Stimulated activated CD4-positive, alpha-beta T cell treated with anti-CD3 and anti-CD28 coated beads, Interleukin-2, amount 100 ng/mL, for 24 hours (primary cell): ENCODE measurements at places on chromosomes 12 and 14.

DNA sequence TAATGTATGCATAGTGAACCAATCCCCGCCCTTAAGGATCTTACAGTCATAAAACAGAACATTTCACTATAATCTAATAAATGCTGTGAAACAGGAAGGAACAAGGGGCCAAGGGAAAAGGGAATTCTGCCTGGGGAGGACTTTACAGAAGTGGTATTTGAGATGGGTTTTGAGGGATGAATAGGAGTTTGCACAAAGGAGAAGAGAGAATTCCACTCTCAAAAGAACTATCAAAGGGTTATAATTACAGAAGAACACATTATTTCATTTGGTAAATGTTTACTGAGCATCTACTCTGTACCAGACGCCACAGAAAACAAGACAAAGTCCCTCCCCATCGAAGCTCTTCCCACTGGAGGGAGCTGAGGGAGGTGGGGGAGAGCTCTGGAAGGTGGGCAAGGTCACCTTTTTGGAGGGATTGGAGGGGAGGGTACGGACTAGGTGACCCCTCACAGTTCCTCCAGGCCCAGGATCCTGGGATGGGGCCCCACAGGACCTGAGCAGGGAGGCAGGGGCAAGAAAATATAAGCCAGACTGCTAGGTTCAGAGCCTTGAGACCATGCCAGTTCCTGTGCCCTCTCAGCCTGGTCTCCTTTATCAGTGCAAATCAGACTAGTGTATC, 24.5 kb downstream of the PHETA1 start:
- no peak for DNase-seq

DNA sequence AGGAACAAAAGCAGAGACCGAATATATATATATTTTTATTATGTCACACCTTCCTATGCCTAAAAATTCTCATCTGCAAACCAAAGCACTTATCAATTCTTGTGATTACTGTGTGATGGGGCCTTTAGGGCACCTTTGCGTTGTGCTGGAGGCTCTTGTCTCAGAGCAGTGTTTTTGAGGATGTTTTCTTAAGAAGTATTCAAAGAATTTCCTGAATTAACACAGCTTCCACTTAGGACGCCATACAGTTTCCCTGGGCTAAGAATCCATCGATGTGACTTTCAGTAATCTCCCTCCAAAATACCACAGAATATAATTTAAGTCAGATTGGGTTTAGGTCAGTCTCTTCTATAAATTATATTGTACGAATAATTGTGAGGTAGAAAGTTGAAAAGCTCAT, 22.0 kb upstream of the HIF1A start:
- DNase-seq, result no peak

GRCh38 chr14:89232265-89233070, 184.6 kb downstream of the FOXN3 start:
- DNase-seq, result no peak

GRCh38 chr12:49055978-49056754, 4.4 kb downstream of the KMT2D start:
- DNase-seq, result peak; percentile 40

DNA sequence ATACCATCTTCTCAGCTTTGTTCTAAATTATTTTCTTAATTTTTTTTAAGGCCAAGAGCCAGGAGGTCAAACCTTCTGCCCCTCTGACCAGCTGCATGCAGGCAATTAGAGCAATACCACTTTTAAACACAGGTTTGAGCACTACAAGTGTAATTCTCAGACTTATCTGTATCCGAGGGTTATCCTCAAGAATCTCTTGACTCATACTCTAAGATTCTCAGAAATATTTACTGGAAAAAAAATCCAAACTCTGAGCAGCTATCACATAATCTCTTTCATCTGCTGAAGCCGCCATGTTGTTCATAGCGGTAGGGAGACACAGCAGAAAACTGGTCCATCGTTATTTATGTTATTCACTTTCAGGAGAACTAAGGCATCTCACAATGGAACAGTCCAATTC, 27.4 kb upstream of the PTHLH start:
- no peak for DNase-seq

GRCh38 chr12:55720071-55720564, at the start of gene RDH5:
Gene RDH5 (plus strand): TSS chr12:55720393. CDS start chr12:55721185, 792 bp downstream.
- no peak for DNase-seq

- DNase-seq, result no peak
Observed at GRCh38 chr12:83476695-83477690, 790.3 kb downstream of the TMTC2 start.

GRCh38 chr14:93729993-93730392, 58.3 kb downstream of the PRIMA1 start:
- DNase-seq, result no peak

- no peak for DNase-seq
Observed at GRCh38 chr14:67332468-67332867, 27.1 kb downstream of the ATP6V1D start.

DNA sequence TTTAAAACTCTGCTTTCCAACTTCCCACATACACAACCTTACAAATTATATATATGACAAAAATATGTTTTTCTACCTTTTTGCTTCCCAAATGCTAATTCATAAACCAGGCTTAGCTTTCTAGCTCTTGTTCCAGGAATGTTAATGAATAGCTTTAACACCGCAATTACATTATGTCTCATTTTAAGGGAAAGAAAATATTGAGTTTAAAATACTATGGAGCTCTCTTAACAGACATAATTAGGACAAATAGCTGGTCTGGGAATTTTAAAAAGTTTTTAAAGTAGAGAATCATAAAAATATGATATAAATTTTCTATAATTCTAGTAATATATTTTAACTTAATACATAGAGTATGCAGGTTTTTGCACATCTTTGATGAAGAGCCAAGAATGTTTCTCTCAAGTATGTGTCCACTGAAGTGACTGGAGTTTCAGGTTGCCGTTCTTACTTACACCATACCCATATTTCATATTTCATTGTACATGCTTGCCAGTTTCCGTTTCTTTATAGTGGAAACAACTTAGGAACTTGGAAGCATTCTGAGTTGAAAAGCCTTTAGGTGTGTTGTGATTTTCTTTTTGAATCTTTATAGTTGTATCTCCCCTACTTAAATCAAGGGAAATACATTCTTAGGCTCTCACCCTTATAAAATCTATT, 90.6 kb upstream of the SLCO1C1 start:
- no peak for DNase-seq

DNA sequence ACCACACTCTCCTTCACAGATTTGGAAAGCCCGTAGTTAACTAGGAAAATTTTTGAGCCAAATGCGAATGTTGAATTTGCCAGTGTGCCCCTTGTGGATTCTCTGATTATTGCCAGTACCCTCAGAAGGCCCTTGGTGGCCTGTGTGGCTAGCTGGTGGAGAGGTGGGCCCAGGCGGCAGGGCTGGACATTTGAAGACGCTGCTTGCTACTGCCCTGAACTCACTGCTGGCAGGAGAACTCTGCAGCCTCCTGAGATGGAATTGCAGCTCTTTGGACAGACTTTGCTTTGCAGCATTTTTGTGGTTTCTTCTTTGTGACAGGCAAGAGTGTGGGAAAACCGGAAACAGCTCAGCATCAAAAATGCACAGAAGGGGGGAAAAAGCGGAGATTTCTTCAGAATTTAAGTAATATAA, 97.6 kb downstream of the TGFB3 start:
- DNase-seq, result no peak

GRCh38 chr12:88182416-88182815, 40.3 kb downstream of the TMTC3 start:
- no peak for DNase-seq

DNA sequence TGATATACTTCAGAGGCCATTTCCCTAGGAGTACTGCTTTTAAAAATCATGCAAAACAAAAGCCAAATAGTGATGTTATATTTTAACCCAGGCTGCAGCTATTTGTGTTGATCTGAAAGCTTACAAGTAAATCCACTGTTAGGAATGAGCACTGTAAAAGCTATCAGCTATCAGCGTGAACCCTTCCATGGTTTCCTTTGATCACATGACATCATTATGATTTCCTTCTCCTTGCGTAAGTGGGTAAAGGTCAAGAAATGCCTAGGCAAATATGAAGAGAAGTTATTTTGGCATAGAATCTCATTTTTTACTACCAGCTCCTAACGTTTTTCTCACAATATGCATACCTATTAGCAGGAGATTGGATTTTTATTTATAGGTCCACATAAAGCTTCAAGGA, 48.6 kb upstream of the CATSPERB start:
- no peak for DNase-seq

DNA sequence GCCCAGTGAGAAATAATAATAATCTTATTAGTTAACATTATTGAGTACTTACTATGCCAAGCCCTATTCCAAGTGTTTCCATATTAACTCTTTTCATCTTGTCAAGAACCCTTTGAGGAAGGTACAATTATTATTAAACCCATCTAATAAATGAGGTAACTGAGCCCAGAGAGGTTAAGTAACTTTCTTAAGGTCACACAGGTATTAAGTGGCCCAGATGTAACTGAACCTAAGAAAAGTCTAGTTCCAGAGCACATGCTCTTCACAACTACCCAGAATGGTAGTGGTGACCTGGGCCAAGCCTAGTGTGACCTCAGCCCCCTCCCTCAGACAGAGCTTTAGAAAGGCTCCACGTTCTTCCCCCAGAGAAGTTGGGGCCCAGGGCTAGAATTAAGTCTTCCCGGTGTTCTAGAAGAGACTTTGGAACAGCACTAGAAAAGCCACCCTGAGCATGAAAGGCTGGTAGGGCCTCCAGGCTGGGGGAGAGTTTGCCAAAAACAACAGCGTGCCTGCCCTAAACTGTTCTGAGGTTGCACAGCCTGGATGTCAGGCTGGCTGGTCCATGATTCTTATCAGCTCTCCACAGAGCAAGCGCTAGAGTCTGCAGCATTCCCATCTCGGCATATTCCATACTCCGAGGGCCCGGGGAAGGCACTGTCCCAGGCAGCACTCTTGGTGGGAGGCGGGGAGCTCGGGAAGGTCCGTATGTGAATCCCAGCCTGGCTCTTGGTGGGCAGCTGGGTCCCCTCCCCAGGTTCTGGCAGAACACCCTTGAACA, 41.3 kb upstream of the CTDSP2 start:
- DNase-seq, result no peak

- no peak for DNase-seq
Observed at GRCh38 chr12:114163771-114164170, 197.6 kb upstream of the RBM19 start.

DNA sequence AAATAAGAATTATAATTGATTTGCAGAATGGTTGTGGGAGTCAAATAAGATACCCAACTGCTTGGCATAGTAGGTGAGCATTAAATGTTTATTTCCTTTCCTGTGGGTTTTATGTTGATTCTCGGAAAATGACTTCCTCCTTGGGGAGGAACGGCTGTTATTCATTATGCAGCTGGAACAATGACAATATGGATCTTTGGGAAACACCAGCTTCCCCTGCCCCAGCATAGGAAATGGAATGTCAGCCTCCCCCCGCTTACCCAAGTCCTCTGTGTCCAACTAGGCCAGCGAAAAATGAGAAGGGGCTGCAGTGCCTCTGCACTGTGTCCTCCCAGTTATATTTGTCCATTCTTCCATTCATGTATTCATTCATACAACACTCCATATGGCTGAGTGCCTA, 11.7 kb upstream of the CCDC177 start:
- no peak for DNase-seq
